ENCODE measurements at places on chromosomes 6 and 20.

- DNase-seq, result no peak
Observed at GRCh38 chr6:46347669-46348068, 143.6 kb downstream of the RCAN2 start.

GRCh38 chr6:109304284-109305015 lies 77.8 kb downstream of the CD164 start:
- DNase-seq, result no peak

DNA sequence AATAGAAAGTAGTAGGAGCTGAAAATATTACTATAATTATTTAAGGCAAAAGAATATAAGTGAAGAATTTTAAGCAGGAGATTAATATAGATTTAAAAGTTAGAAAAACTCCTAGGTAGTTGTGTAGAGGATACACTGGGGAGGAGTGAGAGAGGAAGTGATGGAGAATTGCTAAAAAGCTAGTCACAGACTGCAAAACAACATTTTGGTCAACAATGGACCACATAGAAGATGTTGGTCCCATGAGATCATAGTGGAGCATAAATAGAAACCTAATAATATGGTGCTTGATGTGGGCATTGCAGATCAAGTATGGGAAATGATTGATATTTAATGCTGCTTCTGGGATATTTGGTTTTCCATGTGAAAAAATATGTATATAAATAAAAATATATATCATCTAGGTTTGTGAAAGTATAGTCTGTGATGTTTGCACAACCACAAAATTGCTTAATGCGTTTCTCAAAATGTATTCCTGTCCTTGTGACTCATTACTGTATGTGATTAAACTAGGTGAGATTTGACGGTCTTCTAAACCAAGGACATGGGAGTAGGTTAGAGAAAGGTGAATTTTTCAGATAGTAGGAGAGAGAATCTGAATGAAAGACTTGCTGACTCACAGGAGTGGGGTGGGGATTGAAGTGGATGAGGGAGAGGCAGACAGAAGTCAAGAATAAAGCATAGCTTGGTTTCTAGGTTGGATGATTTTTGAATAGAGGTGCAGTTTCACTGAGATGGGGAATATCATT lies 174.0 kb downstream of the BCKDHB start:
- no peak for DNase-seq

GRCh38 chr6:110965629-110966229 lies 7.2 kb downstream of the GTF3C6 start:
- no peak for DNase-seq

DNA sequence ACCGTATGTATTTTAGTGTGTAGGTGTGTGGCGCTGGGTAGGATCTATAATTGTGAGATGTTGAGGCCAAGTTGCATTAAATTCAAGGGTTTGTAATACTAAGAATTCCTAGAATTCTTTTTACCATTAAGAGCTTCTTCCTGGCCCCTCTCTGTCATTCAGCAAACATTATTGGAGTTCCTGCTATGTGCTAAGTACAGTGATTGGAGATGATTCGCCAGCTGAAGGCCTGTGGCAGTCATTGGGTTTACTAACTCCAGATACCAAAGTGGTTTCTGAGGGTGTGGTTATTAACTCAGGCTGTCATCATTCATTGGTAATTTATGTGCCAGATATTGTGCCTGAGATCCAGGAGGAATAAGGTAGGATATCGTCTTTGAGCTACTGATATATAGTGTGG lies 167.1 kb downstream of the LAMA2 start:
- DNase-seq, result no peak

DNA sequence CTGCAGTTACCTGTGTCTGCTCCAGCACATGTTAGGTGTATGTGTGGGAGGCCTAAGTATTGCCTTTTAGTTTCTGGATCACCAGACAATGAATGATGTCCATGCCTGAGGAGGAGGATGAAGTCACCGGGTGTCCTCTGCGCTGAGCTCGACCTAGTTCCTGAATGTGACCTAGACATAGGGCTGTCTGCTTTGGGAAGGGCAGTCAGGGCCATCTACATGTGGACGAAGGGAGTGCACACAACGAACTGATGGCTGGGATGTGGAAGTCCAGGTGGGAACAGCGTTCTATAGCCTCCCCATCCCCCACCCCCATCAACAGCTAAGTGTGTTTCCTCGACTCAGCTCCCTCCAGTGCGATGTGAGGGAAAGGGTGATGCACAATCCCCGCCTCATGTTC lies 186.3 kb downstream of the QKI start:
- no peak for DNase-seq

- DNase-seq, result no peak
Observed at GRCh38 chr6:126440923-126441322, 101.0 kb downstream of the CENPW start.

DNA sequence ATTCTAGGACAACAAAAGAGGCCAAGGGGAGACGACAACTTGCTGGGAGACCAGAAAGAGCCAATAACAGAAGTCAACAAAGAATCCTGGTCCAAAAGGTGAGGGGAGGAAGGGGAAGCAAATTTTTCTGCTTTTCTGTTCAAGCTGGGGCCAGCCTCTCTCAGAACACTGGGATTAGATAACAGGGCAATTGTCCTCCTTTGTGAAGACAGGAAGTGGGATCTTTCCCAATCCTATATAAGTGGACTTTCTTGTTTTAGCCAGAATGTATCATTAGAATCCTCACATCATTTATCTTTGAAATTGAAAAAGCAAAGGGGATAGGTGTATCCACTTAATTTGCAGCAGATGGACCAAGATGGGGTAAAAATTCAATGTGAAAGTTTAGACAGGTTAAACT lies 101.2 kb upstream of the COL21A1 start:
- DNase-seq, result no peak

DNA sequence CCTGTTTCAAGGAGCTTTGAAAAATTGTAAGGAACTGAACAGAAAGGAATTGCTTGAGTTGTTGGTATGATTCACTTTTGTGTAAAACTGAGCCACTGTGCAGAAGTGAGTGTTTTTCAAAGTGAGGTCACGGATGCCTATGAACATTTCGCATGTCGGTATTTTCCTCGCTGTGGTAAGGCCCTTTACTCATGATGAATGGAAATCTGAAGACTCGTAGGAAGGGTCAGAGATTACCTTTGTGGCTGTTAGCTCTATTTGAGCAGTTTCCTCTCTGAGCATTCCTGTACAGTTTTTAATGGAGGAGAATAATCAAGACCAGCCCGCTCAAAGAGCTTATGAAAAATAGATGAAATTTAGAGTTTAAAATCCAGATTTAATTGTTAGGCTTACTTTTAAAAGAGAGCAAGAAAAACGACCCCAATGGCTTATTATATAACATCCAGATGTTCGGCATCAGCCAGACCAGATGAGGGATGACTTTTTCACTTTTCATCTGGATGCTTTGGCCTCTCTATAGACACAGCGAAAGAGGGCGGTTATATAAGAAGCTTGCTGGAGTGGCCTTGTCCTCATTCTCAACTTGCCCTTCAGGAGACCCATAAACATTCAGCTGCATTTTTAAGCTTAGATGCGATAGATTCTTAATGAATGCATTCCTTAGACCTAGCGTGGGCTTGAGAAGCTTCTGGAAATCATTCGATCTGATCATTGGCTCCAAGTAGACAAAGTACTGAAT lies 99.5 kb downstream of the CD83 start:
- no peak for DNase-seq

- no peak for DNase-seq
Observed at GRCh38 chr6:113500221-113500620, 356.9 kb upstream of the MARCKS start.

- DNase-seq, result no peak
Observed at GRCh38 chr6:63635215-63635587, 401 bp upstream of the PHF3 start.

GRCh38 chr6:3195695-3196497 lies 31.6 kb downstream of the TUBB2B start:
- no peak for DNase-seq

GRCh38 chr6:10416863-10417641 lies 2.2 kb upstream of the TFAP2A start:
- DNase-seq, result no peak

- DNase-seq, result no peak
Observed at GRCh38 chr6:38153798-38154345, 334.3 kb downstream of the ZFAND3 start.

- no peak for DNase-seq
Observed at GRCh38 chr6:89475101-89475500, 42.1 kb downstream of the ANKRD6 start.

GRCh38 chr6:120534954-120535353 lies 799.3 kb downstream of the TBC1D32 start:
- no peak for DNase-seq

- DNase-seq, result peak; percentile 81
Observed at GRCh38 chr6:118893064-118893806, 717 bp upstream of the ASF1A start.

DNA sequence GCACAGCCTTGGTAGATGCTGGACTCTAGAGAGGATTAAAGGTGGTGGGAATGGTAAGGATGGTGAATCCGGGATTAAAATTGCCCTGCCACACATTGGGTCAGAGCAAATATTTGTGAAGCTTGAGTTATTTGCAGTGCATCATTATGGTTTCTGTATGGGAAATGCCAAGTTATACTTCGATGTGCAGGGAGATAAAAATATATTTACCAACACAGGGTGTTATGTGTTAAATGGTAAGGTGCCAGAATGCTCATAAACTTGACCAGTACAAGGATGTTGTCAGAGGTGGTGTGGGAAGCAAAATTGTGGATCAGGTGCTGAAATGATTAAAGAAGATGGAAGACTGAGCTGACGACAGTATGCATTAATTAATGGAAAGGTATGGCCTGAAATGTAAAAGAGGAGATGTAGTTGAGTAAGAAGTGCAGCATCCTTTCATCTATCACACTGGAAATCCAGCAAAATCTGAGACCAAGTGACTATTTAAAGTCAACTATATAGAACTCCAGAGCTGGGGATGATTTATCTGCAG lies 262.3 kb downstream of the ADGB start:
- DNase-seq, result no peak

- DNase-seq, result no peak
Observed at GRCh38 chr6:99219788-99220187, 129.7 kb downstream of the FAXC start.

- DNase-seq, result no peak
Observed at GRCh38 chr6:52415333-52415732, 4.8 kb upstream of the EFHC1 start.

- no peak for DNase-seq
Observed at GRCh38 chr20:17345321-17345720, 118.5 kb downstream of the PCSK2 start.

GRCh38 chr6:54114991-54115390 lies 3.7 kb downstream of the MLIP start:
- DNase-seq, result no peak

DNA sequence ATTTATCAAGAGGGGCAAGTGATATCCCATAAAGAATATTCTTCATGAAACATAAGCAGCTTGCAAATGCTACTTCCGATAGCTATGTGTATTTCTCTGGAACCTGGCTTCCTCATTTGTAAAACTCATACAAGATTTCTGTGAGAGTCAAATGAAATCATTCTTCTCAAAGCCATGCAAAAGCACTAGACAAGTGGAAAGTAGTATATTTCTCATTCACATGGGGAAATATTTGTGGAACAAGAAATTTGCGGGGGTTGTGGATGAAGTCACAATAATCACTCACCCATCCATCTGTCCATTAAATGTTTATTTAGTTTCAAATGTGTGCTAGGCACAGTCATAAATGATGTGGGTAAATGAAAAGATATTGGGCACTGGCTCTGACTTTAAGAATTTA lies 150.5 kb downstream of the IPCEF1 start:
- DNase-seq, result no peak

DNA sequence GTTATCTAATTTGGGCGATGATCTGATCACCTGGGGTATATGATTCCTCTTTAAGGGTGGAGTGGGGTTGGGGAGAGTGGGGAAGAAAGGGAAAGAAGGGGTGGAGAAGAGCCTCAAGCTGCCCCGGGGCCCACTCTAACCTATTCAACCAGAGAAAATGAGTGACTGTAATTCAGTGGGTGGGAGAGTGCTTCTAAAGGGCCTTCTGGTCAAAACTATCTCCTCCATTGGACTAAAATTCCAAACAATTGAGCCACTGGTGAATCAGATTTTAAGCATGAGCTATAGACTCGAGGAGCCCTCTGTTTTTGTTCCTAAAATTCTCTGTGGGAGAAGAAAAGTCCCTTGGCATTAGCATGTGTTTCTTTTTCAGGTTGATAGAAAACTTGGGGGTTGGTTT lies 296.8 kb downstream of the CLIC5 start:
- no peak for DNase-seq

- no peak for DNase-seq
Observed at GRCh38 chr6:6643398-6643797, 54.9 kb downstream of the LY86 start.

- DNase-seq, result no peak
Observed at GRCh38 chr6:20269181-20269580, 56.9 kb upstream of the MBOAT1 start.

DNA sequence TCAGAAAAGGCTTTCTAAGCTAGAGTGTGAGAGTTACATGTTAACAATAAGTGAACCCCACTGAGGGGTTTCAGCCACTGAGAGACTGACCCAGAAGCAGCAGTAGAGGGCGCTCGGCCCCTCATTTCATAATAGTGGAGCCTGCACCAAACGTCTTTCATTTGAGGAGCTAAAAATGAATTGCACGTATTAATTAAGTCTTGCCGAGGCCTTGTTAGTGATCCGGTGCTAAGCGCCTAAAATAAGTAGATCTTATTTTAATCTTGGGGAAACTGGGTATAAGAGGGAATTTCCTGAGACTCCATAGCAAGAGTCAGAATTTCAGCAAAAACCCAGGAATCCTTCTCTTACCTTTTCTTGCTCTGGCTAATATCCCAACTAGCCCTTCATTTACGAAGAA lies 209.7 kb downstream of the FARS2 start:
- peak; percentile 41 for DNase-seq

- no peak for DNase-seq
Observed at GRCh38 chr6:141426400-141426980, 706.2 kb upstream of the GJE1 start.

DNA sequence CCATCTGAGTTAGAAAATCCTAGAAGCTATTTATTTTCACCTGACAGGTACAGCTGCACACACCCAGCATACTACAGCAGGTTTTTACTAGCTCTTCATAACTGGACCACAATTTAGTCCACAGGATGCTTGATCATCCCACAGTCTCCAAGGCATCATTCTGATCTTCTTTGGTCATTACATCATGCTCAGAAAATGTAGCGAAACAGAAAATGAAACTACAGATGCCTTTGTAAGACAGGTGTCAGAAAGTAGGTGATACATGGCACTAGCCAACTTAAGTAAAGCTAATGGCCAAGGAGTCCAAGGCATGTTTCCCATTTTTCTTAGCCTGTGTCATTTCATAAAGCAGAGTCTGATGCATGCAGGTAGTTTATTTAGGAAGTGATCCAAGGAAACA lies 102.3 kb downstream of the HTR1B start:
- no peak for DNase-seq

DNA sequence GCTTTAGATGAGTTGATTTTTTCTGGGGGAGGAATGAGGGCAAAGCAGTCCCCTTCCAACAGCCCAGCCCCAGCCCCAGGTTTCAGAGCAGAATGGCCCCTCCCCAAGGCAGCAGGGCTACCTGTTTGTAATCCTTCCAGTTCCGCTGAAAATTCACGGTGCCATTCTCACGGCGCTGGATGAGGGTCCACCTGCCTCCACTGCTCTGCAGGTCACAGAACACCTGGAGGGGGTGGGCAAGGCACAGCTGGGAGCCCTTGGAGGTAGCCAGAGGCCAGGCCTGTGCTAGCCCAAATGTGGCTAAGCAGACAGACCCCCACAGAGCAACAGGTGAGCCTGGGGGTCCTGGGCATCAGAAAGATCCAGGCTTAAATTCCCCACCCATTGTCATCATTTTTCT lies 36.5 kb downstream of the ANGPT4 start:
- no peak for DNase-seq

All from left lung (tissue), 14 donors.